Activated CD4-positive, CD25-positive, alpha-beta regulatory T cell (primary cell): ENCODE measurements at places on chromosomes 5 and 9.

- no peak for DNase-seq
Observed at GRCh38 chr9:3980771-3981170, 319.1 kb downstream of the GLIS3 start.

DNA sequence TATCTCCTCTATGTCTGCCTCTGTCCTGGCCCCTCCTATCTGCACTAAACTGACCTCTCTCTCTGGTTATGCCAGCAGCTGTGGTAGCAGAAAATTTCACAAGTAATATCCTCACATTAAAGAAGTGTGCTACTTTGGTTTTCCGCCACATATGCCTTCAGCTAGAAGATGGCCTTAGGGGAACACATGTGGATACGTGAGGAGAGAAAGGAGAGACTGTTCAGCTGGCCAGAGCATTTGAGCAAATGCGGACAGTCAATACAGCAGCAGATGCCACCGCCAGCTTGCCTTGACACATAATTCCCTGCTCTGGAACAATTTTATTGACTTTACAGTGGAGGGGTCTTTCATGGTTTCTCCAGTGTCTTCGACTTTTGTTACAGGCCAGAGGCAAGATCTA, 434.6 kb downstream of the TAF11L14 start:
- no peak for DNase-seq

- DNase-seq = no peak
Observed at GRCh38 chr5:116361171-116361967, 213.3 kb downstream of the SEMA6A start.

DNA sequence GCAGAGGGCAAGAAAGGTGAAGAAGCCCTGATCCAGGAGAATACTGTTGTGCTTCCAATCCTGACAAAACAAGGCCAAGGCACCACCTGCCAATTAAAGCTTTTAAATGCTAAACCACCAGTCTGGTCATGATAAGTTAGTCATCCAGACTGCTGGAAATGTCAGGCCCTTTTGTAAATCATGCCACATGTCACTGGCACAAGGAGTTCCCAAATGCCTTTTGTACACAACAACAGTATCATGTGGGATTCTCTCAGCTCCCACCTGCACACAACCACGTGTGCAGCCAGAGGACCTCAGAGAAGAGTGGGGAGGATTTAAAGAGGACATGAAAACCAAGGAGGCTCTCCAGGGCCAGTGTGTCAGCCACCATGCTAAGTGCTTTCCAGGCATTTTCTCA, 99.3 kb downstream of the CDK5RAP2 start:
- no peak for DNase-seq

DNA sequence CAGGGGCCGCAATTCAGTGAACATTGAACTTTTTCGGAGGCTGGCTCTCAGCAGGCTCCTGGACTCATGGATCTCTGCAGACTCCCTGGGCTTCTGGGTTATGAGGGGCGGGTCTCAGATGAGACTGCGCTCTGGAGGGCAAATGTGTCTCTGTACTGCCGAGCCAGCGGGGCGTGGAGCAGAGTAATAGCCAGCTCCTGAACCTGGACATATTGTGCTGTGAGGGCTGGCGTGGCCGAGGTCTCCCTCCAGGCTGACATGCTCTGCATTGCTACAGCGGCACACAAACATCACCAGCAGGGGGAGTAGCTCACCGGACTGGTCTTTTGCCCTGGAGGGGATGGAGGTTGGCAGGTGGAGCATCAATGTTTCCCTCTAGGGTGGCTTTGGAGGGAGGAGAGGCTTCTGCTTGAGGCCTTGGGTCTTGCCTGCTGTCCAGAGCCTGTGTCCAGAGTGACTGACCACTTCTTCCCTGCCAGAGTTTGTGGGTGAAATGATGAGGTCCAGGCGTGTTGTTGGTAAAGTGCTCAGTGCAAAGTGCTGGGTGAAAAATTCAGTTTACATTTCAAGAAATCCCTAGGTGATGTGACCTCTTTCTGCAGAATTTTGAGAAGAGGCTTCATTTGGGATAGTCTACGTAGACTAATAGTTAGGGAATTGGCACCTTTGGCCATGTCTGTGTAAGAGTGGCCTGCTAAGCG, 10.9 kb upstream of the GADD45G start:
- DNase-seq = peak; percentile 33

DNA sequence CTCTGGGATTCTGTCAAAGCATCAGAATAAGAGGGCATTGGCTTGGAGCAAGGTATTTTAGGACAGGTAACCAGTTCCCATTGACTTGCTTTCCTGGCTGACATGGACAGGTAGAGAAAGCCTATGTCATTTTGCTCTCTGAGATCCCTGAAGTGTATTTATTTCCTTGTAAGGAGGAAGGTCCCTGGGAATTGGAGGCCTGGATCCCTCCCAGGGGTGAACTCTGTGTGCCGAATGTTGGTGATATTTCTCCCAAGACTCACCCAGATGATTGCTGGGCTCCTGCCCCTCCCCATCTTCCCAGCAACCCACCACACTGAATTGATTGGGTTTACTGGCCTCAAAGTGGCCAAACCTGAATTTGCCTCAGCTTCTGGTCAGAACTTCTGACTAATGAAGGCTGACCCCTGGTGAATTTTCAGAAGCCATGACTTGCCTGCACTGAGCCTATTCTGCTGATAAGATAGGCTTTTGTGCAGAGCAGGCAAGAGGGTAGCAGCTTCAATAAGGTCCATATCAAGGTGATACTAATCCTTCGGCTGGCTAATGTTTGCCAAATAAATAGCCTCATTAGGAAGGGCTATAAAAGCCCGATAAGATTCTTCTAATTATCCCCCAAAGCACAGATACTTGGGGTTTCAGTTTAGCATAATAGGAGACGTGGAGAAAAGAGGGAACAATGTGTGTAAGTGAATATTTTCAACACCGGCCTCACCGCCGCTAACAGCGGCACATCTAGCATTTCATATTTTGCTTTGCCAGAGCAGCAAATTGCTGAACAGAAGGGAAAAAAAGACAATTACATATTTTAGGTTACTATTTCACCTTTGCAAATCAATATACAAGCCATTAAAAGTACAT, 152.9 kb upstream of the PITX1 start:
- no peak for DNase-seq

DNA sequence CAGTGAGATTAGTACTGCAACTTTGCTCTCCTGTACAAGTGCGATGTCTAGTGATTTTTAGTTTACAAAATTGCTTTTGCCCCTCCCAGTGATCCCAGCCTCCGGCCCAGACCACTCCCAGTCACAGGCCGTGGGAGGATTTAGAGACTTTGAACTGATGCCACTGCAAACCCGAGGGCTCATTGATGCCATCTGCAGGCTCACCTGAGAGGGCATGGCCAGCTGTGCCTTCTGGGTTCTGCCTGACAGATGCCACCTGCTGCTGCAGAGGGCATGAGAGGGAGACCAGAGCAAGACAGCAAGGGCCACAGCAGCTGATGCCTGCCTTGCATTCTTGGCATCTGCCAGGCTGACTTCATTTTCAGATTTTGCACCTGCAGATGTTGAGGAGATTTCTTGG, 593.8 kb downstream of the CDK5RAP2 start:
- DNase-seq = no peak

- DNase-seq = no peak
Observed at GRCh38 chr9:79208791-79209396, 362.9 kb upstream of the TLE4 start.

DNA sequence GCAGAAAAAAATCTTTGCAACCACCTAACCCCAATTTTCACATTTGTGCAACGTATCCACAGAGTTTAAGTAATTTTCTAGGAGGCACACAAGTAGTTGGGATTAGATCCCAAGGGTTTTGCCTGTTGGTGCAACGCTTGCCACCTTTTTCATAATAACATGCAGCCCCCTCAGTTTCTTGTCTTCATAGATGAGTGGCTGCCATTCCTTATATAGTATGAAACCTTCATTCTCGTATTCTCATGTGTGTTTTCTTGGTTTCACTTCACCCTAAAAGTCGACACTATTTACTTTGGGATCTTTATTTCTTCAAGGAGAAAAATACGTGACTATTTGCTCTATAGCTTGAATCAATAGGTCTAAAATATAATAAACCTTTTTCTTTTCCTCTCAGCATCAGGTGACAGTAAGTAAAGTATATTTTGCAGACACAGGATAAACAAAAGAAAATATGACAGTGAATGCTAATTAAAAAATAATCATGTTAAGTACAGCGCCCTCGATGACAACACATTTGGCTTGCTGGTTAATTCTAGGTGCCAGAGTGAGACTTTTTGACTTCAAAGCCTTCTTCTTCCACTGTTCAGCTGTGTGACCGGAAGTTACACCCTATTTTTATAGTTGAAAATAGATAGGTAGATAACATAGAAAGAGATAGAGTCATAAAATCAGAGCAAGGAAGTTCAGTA, 342.8 kb upstream of the CCNG1 start:
- no peak for DNase-seq

- DNase-seq = no peak
Observed at GRCh38 chr5:74186356-74187315, 453.9 kb downstream of the ENC1 start.

- DNase-seq = no peak
Observed at GRCh38 chr5:75538211-75538610, 26.5 kb downstream of the POLK start.

GRCh38 chr5:68318955-68319705, 103.6 kb downstream of the PIK3R1 start:
- no peak for DNase-seq

- DNase-seq = no peak
Observed at GRCh38 chr5:69167493-69167855, 524 bp downstream of the CCNB1 start.

- DNase-seq = no peak
Observed at GRCh38 chr5:147901599-147902039, 4.7 kb downstream of the C5orf46 start.

DNA sequence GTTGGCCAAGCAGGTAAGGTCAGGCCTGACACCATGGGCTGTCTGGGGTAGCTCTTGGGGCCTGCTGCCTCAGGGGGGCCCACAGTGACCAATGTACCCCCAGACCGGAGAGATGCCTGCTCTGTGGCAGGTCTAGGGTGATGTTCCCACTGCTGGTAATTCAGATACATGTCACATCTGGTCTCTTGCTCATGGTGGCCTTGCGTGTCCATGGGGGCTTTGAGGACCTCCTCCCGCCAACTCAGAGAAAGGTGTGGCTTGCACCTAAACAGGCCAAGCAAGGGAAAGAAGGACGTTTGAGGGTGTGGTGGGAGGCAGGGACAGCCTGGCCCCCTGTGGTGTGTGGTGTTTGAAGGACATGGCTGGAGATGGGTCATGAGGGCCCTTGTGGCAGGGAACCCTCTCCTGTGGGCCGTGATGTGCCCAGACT, 75.2 kb downstream of the PHF2 start:
- DNase-seq = no peak

GRCh38 chr5:126189862-126190261, 233.3 kb upstream of the GRAMD2B start:
- no peak for DNase-seq

- DNase-seq = no peak
Observed at GRCh38 chr5:19927170-19927569, 60.8 kb downstream of the CDH18 start.

GRCh38 chr5:76379316-76379715, 23.8 kb upstream of the IQGAP2 start:
- DNase-seq = no peak

DNA sequence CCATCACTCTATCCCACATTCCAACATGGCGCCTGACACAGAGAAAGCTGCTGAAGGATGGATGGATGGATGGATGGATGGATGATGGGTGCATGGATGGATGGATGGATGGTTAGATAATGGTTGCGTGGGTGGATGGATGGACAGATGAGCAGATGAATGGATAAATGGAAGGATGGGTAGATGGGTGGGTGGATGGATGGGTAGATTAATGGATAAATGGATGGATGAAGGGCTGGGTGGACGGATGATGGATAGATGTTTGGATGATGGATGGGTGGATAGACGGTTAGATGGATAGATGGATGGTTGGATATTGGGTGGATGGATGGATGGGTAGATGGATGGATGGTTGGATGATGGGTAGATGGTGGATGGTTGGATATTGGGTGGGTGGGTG, 4.5 kb downstream of the LCN12 start:
- no peak for DNase-seq

DNA sequence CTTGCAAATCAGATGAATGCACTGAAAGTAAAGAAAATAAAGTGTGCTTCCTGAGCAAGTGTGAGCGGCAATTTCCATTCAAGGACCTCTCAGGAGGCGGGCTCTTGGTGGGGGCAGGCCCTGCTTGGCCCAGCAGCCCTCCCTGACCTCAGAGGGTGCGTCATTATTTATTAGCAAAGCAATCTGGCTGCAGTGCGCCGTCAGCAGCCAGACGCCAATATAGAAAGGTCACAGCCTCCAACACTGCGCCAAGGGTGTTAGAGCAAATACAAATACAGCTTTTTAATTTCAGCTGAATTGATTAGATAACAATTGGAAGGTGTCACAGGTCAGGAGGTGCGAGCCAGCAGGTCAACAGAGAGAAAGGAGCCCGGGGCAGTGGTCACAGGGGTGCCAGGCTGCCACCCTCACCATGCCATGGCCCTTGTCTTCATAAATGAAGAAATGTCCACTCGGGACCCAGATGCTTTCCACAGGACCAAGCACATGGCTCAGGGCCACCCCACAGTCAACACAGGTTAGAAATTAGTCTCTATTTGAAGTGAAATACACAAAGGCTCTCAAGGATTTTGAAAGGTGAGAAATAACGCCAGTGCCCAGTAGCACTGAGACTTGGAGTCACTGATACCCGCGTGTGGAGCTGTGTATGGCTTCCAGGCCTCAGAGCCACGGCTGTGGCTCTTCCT, 309.8 kb downstream of the IRX2 start:
- no peak for DNase-seq

DNA sequence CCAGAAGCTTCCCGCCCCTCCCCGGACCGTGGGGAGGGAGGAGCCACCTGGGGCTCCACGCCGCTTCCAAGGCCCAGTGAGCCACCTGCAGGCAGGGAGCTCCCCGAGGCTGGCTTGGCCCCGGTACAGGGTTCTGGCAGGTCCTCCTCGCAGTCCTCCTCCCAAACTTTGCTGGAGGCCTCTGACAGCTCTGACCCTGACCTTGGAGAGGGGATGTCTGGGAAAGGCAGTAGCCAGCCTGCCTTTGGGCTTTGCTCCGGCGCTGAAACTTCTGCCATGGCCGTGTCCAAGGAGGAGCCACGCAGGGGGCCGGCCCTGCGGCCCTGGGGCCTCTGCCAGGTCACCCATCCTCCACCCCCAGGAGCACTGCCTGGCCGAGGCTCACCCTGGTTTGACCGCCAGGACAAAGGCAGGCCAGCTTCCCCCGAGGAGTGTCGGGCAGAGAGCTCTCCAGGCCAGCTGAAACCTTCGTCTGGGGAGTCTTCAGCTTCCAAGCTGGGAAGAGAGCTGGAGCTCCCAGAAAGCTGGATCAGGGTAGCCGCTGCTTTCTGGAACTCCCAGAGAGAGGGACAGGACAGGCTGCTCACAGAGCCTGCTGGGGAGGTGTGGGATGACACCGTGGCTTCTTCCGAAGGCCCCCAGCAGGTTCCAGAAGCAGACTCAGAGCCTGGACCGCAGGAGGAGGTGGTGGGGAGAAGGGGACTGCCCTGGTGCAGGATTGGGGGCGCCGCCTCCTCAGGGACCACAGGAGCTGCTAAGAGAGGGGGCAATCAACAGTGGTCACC, 9.0 kb upstream of the QSOX2 start:
- DNase-seq = no peak

GRCh38 chr5:179265514-179266290, 79.6 kb downstream of the ADAMTS2 start:
- DNase-seq = no peak
